ENCODE measurements at places on chromosomes 12 and 14. TPM values are rescaled to one million over a fixed set of nuclear protein-coding genes. Genes with fewer than 3 reads are reported as not detected.

GRCh38 chr14:37597538-37597913 is 2.1 kb downstream of the TTC6 start:
- DNase-seq = no peak

- DNase-seq = no peak
Observed at GRCh38 chr12:113104953-113105510, 30.5 kb downstream of the RASAL1 start.

DNA sequence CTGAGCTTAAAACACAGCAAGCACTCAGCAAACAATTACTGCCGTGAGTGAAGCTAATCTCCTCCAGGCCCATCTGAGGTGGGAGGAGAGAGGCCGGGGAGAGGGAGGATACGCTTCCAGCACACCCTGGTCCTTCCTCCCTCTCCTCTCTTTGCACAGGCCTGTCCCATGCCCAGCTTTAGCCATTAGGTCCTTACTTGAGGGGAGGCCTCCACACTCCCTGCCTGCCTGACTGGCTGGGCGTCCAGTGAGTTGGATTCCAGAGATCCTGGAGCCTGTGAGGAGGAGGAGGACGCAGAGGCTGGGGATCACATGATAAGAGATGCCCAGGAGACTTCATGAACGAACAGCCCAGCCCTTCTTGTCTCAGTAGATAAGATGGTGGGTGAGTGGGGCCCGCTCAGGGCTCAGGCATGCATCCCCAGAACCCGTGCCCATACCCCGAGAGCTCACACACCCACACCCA is 65.1 kb upstream of the NCOR2 start:
- DNase-seq = no peak

GRCh38 chr12:122100568-122100967 is 22.0 kb downstream of the MLXIP start:
- DNase-seq = no peak

- no peak for DNase-seq
Observed at GRCh38 chr14:38900887-38901286, 202.1 kb downstream of the SEC23A start.

GRCh38 chr12:132117558-132117875 is 26.6 kb downstream of the DDX51 start:
- no peak for DNase-seq

DNA sequence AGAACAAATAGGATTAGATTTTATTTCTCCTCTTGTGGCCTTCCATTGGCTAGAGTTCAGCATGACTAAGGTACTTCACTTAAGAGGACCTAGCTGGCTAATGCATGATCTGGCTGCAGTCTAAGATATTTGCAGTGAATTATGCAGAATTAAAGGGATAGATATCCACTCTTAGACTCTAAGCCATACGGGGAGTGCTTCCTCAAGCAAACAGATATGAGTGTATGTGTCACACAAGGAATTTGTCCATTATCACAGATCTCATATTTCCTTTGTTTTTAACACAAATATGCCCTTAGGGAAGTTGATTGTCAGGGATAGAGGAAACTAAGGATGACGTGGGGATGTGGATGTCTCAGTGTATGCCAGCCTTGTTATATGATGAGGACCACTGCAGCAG is 88.1 kb upstream of the DHRS4 start:
- DNase-seq = no peak

DNA sequence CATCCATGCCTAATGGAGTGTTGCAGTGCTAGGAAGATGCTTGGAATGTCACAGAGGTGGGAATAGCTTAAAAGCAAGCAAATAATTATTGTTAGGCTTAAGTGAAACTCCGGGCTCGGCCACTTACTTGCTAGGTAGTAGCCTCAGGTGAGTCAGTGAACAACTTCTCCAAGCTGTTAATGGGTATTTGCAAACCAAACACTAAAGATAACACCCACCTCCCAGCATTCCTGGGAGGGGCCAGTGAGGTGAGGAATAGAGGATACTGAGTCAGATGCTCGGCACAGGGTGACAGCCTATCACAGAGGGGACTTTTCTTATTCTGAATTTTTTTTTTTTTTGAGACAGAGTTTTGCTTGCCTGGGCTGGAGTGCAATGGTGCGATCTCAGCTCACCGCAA is 151.2 kb upstream of the RFLNA start:
- DNase-seq = no peak

EXOC5 gene
- total RNA-seq = 61.4 TPM

POTEG gene
- 1.7 TPM for total RNA-seq

FOXA1 gene
- 0.61 TPM for total RNA-seq

SMIM41 gene
- not detected for total RNA-seq

SYCP3 gene
- 0.05 TPM for total RNA-seq
